Small intestine (tissue), 16 donors: ENCODE measurements at places on chromosomes 4 and X. TPM values are rescaled to one million over a fixed set of nuclear protein-coding genes. Genes with fewer than 3 reads are reported as not detected.

GRCh38 chr4:171817026-171817425, 3.8 kb downstream of the GALNTL6 start:
- no peak overlapping the region for H3K4me3 ChIP-seq
- H3K4me1 ChIP-seq: peaks cover 3% of the 10 kb centered on the region
- no peak for DNase-seq
- H3K27me3 ChIP-seq: peaks cover 14% of the 10 kb centered on the region
- no peak overlapping the region for H3K27ac ChIP-seq

DNA sequence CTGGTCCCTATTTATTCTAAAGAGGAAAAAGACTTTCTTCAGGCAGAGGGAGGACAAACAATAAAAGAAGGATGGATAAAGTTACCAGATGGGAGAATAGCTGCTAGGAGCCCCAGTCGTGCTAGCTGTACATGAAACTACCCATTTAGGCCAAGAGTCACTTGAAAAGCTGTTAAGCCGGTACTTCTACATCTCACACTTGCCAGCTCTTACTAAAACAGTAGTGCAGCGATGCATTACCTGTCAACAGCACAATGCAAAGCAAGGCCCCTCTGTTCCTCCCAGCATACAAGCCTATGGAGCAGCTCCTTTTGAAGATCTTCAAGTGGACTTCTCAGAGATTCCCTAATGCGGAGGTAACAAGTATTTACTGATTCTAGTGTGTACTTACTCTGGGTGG, 1138.8 kb downstream of the ARAP2 start:
- H3K27me3 ChIP-seq: no peaks in the 10 kb centered on the region
- no peak overlapping the region for H3K27ac ChIP-seq
- no peaks in the 10 kb centered on the region for H3K36me3 ChIP-seq
- H3K4me3 ChIP-seq: no peak overlapping the region
- no peaks in the 10 kb centered on the region for H3K4me1 ChIP-seq

DNA sequence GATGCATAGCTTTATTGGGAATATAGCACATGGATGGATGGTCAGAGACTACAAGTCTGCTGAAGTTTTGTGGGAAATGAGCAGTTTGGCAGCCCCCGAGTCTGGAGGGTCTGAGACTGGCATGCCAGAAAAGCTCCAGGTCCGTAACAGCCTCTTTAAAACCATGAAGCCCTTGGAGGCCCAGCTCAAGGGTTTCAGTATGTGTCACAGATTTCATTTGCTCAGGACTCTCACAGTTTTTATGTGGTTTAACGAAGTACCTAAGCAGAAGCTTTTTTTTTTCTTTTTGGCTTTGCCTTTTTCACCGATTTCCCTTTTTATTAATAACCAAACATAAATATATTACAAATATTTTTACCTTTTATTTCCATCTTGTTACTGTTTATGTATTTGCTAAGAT, 30.6 kb upstream of the TMEM184C start:
- H3K4me3 ChIP-seq: no peak overlapping the region
- H3K4me1 ChIP-seq: no peaks in the 10 kb centered on the region
- H3K27ac ChIP-seq: no peak overlapping the region
- no peak for DNase-seq
- no peaks in the 10 kb centered on the region for H3K27me3 ChIP-seq
- no peaks in the 10 kb centered on the region for H3K36me3 ChIP-seq

DNA sequence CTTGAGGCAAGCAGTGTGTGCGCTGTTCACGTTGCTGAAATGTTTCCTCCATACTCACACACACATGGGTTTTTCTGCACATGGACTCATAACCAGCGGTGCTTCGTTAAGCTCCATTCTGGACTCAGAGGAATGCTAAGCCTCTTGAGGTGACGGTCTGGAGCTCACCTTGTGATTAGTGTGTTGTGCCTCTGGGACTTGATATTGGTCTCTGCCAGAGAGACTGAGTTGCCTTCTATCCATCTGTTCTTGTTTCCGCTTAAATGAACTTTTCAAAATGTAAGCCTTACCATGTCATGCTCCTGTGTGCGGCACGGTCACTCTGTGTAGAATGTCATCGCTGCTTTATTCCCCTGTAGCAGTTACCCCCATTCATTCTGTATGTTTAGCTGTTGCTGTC, 42.5 kb downstream of the ADD1 start:
- H3K4me3 ChIP-seq: no peak overlapping the region
- DNase-seq: no peak
- H3K27ac ChIP-seq: no peak overlapping the region
- H3K36me3 ChIP-seq: peaks cover 23% of the 10 kb centered on the region
- no peaks in the 10 kb centered on the region for H3K27me3 ChIP-seq
- H3K4me1 ChIP-seq: no peaks in the 10 kb centered on the region

DNA sequence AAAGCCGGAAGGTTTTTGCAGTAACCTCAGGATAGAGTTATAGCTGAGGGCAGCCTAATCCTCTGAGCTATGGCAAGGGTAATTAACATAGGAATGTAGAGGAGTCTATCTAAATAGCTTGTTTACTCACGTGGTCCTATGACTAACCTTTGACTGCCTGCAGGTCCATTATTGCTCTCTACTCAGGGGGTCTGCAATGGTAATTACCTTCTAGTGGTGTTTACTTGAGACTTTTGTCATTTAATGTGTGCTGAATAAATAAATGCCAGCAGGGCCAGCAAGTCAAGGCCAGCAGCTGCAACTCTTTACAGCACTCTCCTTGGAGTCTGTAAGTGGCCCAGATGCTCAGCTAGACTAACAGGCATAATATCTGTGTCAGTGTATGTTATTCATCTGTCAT, 212.7 kb upstream of the FMR1 start:
- no peaks in the 10 kb centered on the region for H3K36me3 ChIP-seq
- no peaks in the 10 kb centered on the region for H3K27me3 ChIP-seq
- H3K27ac ChIP-seq: no peak overlapping the region
- H3K4me3 ChIP-seq: no peak overlapping the region
- H3K4me1 ChIP-seq: no peaks in the 10 kb centered on the region

GRCh38 chr4:125787707-125788106, 473.0 kb downstream of the FAT4 start:
- H3K4me1 ChIP-seq: no peaks in the 10 kb centered on the region
- H3K27ac ChIP-seq: no peak overlapping the region
- H3K4me3 ChIP-seq: no peak overlapping the region

- H3K4me1 ChIP-seq: no peaks in the 10 kb centered on the region
- H3K27me3 ChIP-seq: no peaks in the 10 kb centered on the region
- no peak overlapping the region for H3K27ac ChIP-seq
Measured at GRCh38 chrX:19156186-19156585, 33.9 kb upstream of the ADGRG2 start.

DNA sequence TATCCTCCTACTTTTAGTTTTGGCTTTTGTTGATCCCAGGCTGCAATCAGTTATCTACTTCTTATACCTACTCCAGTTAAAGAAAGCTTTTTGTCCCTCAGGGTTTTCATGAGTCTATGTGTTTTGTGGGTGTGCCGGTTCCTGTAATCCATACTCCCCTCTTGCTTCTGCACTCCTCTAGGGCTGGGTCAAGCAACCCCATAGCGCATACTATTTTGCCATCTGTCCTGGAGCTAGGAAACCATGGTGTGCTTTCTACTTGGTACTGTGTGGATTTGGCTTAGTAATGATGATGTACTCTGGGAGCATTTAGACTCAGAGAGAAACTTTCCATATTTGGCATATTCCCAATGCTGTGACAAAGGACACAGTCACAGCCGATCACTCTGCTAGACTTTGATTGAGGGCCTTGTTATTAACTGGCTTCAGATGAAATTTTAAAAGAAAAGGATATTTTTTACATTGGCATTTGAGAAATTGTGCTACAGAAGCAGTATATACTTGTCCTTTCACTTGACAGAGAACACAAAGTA, 86.1 kb upstream of the GRXCR1 start:
- no peaks in the 10 kb centered on the region for H3K36me3 ChIP-seq
- H3K27me3 ChIP-seq: no peaks in the 10 kb centered on the region
- no peaks in the 10 kb centered on the region for H3K4me1 ChIP-seq
- H3K4me3 ChIP-seq: no peak overlapping the region
- H3K27ac ChIP-seq: no peak overlapping the region

DNA sequence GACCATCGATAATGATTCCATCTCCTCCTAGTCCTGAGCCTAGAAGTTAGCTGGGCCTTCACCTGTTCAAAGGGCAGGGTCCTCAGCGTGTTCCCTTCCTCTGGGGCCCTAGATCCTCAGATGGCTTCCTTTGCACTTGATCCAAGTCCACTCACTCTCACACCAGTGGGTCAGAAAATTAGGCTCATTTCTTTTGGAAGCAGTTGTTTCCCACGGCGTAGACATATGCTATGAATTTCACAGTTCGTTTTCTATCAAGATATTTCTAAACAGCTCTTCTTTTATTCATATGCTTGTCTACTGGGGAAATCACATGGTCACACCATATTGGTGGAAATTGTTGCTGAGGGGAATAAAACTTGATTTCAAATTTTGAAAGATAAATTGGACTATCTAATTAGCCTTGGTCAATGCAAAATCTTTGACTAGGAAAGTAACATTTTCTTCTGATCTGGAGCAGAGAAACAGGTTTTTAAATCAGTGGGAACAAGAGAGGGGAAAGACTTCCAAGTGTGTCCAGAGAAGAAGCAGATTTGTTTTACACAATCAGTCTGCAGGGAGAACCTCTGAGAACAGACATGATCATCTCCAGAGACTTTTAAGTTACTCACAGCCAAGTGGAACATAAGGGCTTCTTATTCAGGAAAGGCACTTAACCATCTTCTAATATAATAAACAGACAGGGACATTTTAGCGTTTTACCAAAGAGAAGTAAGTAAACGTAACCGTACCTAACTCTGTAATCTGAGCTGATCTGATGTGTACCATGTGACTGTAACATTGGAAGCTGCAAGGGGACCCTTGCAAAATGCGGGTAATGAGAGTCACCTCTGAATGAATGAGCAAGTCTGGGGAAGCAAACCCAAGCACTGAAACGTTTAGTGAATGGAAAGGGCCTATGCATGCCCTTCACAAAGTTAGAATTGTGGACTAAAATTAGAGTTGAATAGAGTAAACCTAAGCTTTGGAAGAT, 455.7 kb upstream of the FAT1 start:
- no peak overlapping the region for H3K4me3 ChIP-seq
- H3K4me1 ChIP-seq: no peaks in the 10 kb centered on the region
- DNase-seq: no peak
- no peaks in the 10 kb centered on the region for H3K27me3 ChIP-seq
- no peaks in the 10 kb centered on the region for H3K36me3 ChIP-seq

GRCh38 chrX:24996096-24996709, 19.6 kb downstream of the ARX start:
- DNase-seq: peak; percentile 37
- no peak overlapping the region for H3K4me3 ChIP-seq
- H3K36me3 ChIP-seq: peaks cover 2% of the 10 kb centered on the region
- H3K4me1 ChIP-seq: no peaks in the 10 kb centered on the region
- H3K27me3 ChIP-seq: peaks cover 2% of the 10 kb centered on the region
- H3K27ac ChIP-seq: no peak overlapping the region

- no peak for DNase-seq
- no peaks in the 10 kb centered on the region for H3K36me3 ChIP-seq
- H3K4me1 ChIP-seq: no peaks in the 10 kb centered on the region
Measured at GRCh38 chrX:63919081-63919480, 134.1 kb upstream of the ARHGEF9 start.

DNA sequence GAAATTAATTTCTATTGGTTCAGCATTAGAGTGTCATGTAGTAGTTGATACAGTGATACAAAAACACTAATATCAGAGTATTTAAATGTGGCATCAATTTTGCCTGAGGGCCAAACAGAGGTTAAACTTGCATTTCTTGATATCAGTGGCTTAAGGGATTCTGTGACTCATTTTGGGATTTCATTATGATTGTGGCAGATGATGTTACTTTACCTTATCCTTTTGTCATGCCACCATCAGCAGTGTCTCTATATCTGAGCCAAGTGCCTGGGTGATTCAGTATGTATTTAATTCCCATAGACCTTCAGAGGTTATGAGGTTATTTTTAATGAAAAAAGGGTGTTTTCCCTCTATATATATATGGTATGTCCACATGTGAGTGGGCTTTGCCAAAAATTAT, 582.9 kb downstream of the ADGRL3 start:
- no peaks in the 10 kb centered on the region for H3K27me3 ChIP-seq
- H3K4me1 ChIP-seq: no peaks in the 10 kb centered on the region
- H3K27ac ChIP-seq: no peak overlapping the region

Gene PAGE2B
- polyA plus RNA-seq: not detected

Gene DMP1
- not detected for polyA plus RNA-seq

Gene COX7B2
- polyA plus RNA-seq: not detected
